ENCODE measurements at places on chromosomes 4 and X.

GRCh38 chr4:170589597-170590191 lies 499.9 kb upstream of the AADAT start:
- no peak for DNase-seq

- no peak for DNase-seq
Measured at GRCh38 chrX:50707405-50707804, 106.6 kb downstream of the SHROOM4 start.

- no peak for DNase-seq
Measured at GRCh38 chr4:120842031-120842430, 80.5 kb downstream of the PRDM5 start.

DNA sequence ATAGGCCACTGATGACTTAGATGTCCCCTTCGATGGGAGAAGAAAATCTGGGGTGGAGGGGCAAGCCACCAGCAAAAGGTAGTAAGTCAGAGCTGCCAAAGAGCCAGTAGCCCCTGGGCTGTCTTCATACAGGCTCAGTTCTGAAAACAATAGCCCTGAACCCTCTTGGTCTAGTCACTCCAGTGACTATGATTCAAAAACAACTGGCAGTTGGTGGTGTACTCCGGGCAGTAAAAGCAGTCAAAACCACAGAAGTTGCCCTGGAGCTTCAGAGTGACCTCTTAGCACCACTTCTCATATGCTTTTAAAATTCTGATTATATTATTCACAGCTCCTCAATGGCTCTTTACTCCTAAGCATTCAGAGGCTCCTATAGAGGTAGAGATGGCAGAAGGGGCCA lies 164.3 kb upstream of the MAMLD1 start:
- no peak for DNase-seq

GRCh38 chr4:47829438-47829837 lies 8.4 kb downstream of the CORIN start:
- DNase-seq = no peak

Measured in GM06990 (cell line).